NCI-H146 (cell line): ENCODE measurements at places on chromosomes 6 and 20.

DNA sequence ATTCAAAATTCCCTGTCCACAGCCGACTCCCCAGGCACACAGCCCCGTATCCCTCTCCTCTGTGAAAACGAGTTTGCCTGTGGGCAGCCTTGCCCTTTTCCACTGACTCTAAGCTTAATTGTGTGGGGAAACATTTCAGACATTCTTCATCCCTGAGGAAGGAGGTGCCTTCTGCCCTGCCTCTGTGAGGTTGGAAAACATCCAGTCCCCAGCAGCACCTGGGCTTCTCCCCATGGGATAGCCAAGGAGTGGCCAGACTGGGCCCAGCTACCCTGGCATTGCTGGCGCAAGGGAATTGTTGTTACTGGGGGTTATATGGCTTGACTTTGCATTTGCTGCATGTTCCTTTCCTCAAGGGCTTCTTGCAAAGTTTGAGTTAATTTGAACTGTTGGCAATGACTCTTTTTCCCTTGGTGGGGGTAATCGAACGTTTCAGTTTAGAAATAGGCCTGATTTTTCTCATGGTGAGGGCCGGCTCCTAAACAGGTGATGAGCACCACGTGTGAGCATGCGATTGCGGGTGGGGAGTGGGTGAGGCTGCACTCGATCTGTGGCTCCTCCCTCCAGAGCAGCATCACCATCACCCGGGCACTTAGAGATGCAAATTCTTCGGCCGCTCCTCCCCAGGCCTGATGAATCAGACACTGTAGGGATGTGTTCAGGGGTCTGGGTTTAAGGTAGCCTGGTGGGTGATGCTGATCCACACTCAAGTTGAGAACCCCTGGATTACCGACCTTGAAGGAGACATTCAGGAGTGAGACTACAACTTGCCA lies 29.9 kb downstream of the GABRR2 start:
- no peak for DNase-seq

DNA sequence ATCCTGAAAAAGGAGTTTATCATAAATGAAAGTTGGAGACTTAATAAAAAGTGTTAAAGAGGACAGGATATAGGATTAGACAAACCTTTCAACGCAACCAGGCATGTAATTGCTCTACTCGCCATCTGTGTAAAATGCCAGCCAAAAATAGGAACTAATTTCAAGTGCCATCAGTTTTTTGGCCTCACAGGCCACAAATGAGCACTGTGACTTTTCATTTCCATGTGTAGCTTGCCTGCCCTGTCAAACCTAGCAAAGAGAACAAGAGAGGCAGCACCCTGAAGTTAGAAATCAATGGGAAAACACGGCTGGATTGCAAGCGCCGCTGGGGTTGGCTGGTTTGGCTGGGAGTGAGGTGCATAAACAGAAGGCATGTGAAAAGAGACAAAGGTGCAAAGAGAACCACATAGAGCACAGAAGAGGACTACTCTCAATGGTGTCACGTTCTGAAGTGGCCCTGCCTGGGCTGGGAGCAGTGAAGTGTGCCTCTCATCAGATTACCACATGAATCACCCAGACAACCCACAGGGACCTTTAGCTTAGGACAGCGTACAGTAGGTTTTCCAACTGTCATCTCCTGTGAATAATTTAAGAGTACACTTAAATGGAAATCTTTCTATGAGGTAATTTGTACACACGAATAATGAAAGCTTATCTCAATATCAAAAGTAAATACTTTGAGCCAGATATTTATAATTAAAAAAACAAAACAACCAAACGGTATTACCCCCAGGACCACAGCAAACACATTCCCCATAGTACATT lies 78.0 kb upstream of the NHSL1 start:
- DNase-seq, result peak; percentile 88

DNA sequence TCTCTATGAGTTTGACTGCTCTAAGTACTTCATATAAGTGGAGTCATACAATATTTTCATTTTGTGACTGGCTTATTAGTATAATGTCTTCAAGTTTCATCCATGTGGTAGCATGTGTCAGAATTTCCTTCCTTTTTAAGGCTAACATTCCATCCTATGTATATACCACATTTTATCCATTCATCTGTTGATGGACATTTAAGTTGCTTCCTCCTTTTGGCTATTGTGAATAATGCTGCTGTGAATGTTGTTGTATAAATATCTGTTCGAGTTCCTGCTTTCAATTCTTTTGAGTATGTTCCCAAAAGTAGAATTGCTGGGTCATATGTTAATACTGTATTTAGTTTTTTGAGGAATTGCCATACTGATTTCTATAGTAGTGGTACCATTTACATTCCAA lies 79.5 kb downstream of the PTPRA start:
- no peak for DNase-seq

GRCh38 chr20:13222319-13222716 lies 1.2 kb downstream of the ISM1 start:
- no peak for DNase-seq

DNA sequence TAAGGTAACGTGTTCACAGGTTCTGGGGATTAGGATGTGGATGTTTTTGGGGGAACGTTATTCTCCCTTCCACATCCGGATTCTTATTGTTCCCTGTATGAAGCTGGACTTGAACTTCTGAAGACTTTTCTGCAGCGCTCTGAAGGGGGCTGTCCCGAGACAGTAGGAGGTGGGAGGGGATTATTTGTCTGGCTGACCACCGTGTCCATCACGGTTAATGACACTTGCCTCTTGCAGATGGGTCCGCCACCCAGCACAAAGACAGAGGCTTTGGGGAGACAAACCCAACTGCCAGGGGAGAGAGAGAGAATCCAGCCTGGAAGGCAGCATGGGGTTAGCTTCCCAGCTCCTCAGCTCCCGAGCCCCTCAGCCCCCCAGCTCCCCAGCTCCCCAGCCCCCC lies 16.7 kb downstream of the ZDHHC14 start:
- no peak for DNase-seq

DNA sequence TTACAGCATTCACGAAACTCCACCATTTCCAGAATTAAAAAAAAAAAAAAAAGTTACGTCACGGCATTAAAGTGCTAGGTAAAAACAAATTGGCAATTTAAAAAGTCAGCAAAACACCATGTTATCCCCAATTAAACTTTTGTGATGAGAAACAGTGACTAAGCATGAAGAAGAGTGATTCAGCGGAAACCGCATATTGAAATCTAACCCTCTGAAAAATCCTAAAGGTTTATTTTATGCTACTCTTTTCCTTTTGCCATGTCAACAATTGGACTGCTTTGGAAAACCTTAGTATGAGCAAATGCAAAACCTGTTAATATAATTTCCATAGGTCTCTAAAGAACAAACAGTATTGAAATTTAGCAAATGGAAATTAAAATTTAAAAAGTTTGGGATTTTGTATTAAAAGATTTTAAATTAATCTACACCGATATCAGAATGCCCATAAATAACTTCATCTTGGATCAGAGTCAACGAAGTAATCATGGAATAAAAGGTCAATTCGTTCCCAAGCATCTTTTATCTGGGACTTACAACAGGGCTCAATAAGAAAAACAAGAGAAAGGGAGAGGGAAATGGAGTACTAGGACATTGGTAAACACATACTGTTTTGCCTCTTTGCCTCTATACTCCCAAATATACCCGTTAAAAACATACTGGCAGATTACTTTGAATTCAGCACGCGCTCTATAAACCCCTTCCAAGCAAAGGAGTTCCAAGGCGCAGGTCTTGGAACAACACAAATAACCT lies 1.1 kb downstream of the FBXO30 start:
- DNase-seq, result no peak

DNA sequence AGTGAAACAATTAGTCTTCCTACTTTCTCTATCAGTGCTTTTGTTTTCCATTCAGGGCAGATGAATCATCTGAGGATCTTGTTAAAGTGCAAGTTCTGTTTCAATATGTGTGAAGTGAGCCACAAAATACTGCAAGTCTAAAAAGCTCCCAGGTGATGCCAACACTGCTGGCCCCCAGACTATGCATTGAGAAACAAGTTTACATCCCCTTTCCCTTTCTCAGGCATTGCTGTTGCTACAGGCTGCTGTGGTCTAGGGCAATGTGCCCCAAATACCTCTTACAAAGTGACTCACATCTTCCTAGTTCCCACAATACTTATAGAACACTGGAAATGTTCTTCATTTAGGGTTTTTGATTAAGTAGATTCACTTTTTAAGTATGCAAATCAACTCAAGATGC lies 31.8 kb downstream of the ABRACL start:
- DNase-seq, result no peak

DNA sequence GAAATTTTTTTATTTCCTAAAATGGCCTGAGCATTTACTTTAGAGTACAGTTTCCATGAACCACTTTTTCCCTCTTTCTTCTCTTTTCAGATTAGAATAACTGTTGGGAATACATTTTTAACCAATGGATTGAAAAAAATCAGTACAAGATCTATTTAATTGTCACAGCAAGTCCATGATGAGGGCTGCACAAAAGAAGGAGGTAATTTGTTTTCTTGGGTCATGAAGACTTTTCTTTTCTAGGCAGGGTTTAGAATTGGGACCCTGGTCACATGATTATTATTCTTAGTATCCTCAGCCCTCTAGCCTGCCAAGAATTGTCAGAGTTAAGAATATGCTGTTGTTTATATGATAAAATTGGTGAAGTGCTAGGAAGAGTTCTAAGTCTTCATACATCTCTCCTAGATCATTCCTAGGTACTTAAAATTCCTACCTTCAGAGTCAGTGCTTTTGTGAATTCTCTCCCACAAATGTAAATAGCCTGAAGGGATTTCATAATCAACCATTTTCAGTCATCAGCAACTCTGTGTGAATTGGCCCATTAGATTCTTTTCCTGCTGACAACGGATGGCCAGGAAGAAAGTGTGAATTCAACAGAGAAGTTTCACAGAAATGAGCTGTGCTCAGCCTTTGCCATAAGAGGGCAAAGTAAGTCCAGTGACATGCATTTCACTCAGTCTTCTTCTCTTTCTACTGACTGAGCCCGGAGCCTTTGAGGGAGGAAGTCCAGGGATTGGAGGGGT lies 32.4 kb upstream of the TPBG start:
- DNase-seq, result peak; percentile 51

DNA sequence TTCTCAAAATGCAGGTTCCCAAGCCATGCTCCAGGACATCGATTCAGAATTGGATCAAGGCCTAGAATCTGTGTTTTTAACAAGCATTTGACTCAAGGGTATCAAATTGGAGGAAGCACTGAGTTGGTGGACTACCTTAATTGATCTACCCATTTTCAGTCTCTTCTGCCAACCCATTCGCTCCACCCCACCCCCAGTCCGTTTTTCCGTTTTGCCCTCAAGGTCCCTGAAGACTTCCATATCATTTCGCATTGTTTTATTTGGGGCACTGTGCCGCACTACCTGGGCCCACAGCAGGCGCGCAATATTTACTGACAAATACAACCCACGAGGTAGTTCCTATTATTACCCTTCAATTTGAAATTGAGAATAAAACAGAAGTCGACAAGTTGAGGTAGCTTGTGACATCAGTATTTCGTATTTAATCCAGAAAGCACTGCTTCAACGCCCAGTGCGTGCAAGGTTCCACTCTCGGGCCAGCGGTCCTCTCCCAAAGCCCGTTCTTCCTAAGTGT lies 557 bp upstream of the DHX35 start:
- DNase-seq, result peak; percentile 55
